Activated T-helper 1 cell treated with Interleukin-2 at 50 U/mL for 16 hours (primary cell): ENCODE measurements at places on chromosomes 11 and 22.

- no peak for DNase-seq
Observed at GRCh38 chr22:17493419-17493981, 69.8 kb upstream of the SLC25A18 start.

- no peak for DNase-seq
Observed at GRCh38 chr11:132408877-132409276, 1038.5 kb downstream of the NTM start.

GRCh38 chr22:29195964-29196666 is 9.6 kb upstream of the EMID1 start:
- DNase-seq = no peak

DNA sequence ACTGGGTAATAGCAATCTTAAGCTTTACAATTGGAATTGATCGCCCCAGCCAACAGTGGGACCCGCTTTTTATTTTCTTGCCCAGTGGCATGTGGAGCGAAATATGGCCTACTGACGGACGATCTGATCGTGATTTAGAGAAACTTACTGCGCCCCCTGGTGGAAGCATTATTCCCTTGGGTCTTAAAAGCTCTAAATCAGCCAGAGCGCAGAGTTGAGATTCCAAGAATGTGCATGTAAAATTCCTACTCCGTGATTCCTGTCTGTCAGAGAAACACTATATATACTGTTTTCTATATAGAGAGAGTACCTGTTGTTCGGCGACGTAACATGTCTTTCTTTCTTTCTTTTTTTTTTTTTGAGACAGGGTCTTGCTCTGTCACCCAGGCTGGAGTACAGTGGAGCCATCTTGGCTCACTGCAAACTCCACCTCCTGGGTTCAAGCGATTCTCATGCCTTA is 3.7 kb upstream of the DPF2 start:
- peak; percentile 50 for DNase-seq

- DNase-seq = no peak
Observed at GRCh38 chr11:104581246-104581980, 316.8 kb downstream of the CASP12 start.

DNA sequence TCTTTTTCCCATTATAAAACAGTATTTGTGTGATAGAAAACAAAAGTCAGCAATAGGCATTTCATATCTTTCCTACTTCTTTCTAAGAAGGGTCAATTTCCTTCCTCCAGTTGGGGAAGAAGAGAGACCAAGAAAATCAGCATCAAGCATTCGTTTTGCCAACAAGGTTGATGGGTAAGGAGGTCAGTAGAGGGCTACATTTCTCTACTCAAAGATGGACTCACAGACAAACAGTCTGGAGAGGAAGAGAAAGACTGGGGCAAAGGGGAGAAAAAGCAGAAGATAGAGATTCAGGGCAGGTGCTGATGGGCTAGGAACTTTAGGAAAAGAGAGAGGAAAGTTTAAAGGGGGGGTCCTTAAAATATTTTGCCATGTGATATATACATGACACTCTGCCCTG is 8.6 kb upstream of the MTNR1B start:
- DNase-seq = no peak

- DNase-seq = no peak
Observed at GRCh38 chr11:114122686-114123085, 63.2 kb downstream of the ZBTB16 start.

DNA sequence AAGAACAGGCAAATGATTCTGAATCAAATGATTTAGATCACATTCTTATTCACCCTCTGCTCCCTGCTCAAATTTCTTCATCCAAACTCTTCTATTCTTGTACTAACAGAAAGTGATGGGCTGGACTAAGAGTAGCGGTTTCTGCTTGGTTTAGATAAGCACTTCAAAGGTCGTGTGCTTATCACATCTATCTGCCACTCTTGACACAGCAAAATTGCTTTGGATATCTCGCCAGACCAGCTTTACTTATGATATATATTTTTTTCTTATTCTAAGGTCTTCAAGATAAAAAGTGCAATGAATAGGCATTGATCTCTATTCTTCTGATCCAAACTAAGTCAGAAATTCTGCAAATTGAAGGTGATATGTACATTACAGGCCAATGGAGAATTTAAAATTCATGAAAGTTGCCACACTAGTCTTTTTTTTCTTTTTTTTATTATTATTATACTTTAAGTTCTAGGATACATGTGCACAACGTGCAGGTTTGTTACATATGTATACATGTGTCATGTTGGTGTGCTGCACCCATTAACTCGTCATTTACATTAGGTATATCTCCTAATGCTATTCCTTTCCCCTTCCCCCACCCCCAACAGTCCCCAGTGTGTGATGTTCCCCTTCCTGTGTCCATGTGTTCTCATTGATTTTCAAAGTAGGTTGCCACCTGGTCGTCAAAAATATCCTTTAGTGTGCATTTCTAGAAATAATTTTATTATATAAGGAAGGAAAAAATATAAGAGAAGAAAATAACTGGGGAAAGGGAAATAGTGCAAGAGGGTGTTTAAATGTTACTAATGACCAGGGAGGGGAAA is 1941.0 kb upstream of the RAG2 start:
- DNase-seq = no peak

DNA sequence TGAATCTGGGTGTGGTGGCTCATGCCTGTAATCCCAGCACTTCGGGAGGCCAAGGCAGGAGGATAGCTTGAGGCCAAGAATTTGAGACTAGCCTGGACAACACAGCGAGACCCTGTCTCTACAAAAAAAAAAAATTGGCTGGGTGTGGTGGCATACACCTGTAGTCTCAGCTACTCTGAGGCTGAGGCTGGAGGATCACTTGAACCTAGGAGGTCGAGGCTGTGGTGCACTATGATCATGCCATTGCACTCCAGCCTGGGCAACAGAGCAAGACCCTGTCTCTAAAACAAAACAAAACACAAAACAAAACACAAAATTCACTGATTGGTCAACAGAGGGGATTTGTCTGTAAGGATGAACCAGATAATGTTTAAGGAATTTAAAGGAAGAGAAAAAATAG is 113.7 kb downstream of the STIM1 start:
- no peak for DNase-seq

GRCh38 chr11:2365571-2366210 is 11.4 kb upstream of the CD81 start:
- DNase-seq = no peak

- DNase-seq = no peak
Observed at GRCh38 chr11:39113606-39114005, 2345.8 kb downstream of the LRRC4C start.

DNA sequence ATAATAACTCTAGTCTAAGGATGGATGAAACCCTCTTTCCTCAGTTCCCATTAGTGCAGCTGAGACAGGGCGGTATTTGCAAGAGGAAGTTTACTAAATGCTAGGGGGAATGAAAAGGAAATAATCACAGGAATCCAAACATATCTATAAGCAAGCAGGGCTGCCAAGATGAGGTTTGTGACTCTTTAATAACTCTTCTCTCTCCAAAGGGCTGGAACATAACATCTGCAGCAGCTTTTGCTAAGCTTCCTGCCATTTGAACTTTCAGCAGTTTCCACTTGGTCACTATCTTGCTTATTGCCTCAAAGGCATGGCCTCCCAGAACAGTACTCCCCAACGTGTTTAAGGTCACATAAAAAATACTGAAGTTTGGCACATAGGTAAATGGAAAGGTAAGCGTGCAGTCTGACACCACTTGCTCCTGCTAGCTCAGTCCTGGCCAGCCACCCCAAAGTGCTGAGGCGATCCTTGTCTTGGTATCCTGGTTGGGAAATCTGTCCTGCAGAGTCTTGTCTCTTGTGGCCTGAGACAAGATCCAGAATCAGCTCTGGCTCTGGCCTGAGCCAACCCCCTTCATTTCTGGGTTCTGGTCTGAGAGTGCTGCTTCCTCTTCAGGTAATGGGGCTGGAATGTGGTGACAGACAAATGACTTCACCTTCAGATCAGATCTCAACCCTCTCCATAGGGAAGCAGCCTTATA is 81.8 kb downstream of the KCNC1 start:
- DNase-seq = no peak

GRCh38 chr22:38706901-38707195 is 1.1 kb downstream of the GTPBP1 start:
- no peak for DNase-seq

GRCh38 chr11:27291954-27292636 is 70.9 kb downstream of the CCDC34 start:
- no peak for DNase-seq

DNA sequence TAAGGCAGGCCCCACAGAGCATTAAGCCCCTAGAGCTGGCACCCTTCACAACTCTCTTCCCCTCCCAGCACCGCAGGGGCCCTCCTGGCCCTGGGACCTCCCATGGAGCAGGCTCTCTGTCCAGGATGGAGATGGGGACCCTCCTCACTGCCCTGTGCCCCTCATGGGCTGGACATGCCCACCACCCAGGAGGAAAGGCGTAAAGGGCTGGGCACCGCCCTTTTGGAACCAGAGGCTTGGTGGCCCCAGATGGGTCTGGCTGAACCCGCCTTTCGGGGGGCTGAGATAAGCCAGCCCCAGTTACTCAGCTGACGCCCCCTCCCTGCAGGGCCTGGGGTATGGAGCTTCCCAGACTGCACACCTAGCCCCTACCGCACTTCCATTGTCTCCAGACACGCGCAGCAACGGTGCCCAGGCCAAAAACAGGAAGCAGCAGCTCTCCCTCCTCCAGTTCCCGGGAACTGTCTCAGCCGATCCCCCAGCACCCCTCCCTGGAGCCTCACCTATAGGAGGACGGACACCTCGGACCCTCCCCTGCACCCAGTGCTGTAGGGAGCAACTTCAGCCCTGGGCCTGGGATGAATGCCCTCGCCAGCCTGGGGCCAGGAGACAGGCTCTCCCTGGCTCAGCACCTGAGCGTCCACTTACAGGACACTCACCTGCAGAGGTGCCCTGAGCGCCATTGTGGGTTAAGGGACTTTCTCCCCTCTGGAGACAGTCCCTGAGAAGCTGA is 1.6 kb upstream of the SUSD2 start:
- no peak for DNase-seq

- no peak for DNase-seq
Observed at GRCh38 chr11:107359701-107360100, 97.9 kb downstream of the CWF19L2 start.

- DNase-seq = no peak
Observed at GRCh38 chr11:70324376-70325115, 54.1 kb downstream of the PPFIA1 start.
